NCI-H774 (cell line): ENCODE measurements at places on chromosomes 1 and 21.

DNA sequence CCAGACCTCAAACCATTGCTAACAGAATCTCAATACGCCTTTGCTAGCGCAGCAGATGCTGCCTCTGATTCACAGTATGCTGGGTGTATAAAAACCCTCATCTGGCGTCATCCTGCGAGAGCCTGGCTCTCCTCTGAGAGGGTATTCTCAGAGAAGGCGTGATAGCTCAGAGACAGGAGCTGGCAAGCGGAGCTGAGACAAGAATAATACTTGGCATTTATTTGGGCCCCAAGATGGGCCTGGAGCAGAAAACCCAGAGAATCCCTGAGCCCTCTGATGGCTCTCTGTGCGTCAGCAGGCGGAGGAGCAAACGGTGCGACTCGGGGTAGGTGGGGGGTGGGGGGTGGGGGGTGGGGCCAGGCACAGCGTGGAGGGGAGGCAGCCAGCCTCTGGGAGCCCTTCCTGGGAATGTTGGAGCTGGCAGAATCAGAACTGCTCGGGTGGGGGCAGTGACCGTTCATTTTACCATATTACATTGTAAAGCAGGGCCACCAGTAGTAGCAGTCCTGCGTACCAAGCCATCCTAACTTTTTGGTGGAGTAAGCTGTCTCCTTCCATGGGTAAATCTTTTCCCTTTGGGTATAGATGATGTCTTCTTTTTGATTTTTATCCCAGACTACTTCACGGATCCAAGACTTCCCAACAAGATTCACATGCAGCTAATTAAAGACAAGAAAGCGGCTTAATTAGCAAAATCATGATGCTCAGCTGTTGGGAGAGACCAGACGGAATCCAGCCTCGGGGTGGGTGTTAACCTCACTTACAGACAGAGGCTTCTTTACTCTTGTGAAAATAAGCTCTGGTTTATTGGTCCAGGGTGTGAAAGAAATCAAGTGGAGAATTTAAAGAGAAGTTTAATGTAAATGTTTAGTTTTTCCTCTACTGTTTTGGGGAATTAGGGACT, 7.1 kb downstream of the RIIAD1 start:
- no peak for DNase-seq

GRCh38 chr1:7726623-7727022, 44.5 kb upstream of the VAMP3 start:
- DNase-seq = no peak

- DNase-seq = no peak
Measured at GRCh38 chr1:209802780-209803152, 3.2 kb downstream of the IRF6 start.

- no peak for DNase-seq
Measured at GRCh38 chr1:39525366-39526165, 34.1 kb downstream of the BMP8A start.
